ENCODE measurements at places on chromosomes 3 and 15.

DNA sequence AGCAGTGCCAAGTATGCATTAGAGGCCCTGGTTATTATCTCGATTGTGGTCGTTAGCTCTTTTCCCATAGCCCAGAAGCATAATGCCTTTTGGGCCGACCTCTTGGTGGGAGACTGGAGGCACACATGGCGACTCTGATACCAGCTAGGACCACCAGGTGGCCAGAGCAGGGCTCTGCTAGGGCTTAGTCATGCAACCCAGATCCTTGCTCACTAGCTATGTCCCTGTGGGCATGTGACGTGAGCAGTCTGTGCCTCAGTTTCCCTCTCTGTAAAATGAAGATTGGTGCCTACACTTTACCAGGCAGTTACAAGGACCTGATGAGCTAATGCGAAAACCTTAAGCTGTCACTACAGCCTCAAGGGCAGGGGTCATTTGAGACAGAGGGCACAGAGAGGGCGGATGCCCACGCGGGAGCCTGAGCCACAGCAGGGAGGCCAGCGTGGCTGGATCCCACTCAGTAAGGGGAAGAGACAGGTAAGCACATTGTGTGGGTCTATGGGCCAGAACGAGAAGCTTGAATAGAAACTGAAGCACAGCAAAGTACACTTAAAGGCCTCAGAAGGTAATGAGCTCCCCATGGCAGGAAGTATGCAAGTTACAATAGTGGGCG lies 8.8 kb downstream of the KLF15 start:
- H3K4me1 ChIP-seq: no peaks in the 10 kb centered on the region
- no peaks in the 10 kb centered on the region for H3K36me3 ChIP-seq
- DNase-seq: no peak
- H3K27me3 ChIP-seq: no peaks in the 10 kb centered on the region
- no peak overlapping the region for H3K27ac ChIP-seq
- H3K4me3 ChIP-seq: no peak overlapping the region

GRCh38 chr3:4588466-4588865 lies 95.3 kb downstream of the ITPR1 start:
- H3K4me1 ChIP-seq: peaks cover 11% of the 10 kb centered on the region
- no peak overlapping the region for H3K4me3 ChIP-seq
- no peak for DNase-seq
- no peaks in the 10 kb centered on the region for H3K27me3 ChIP-seq
- no peaks in the 10 kb centered on the region for H3K36me3 ChIP-seq

DNA sequence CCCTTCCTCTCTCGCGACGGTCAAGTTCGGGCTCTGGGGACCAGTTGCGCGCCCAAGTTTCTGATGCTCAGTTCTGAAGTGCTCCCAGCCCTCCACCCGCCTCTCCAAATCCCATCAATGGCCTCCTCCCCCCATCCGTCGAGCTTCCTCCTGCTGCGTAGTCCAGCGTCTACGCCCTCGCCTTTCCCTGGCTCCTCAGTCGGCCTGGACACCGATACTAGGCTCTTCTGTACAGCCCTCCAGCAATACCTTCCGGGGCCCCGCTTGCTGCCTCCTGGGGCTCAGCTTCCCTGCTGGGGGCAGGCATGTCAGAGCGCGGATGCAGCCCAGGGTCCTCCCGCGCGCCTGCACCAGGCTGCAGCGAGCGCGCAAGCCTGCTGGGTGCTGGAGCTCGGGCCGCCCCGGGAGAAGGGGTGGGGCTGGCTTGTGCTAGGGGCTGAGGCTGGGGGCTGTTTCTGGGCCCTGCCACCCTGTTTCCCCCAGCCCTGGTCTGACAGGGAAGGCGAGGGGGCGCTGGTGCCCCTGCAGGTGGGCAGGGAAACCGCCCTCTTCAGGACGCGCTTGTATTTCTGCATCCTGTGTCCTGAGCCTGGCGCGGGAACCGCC lies 353.3 kb upstream of the SUCLG2 start:
- H3K36me3 ChIP-seq: no peaks in the 10 kb centered on the region
- H3K27me3 ChIP-seq: no peaks in the 10 kb centered on the region
- peak; percentile 48 for DNase-seq
- H3K4me1 ChIP-seq: peaks cover 2% of the 10 kb centered on the region
- peak overlapping the region; percentile 20 for H3K4me3 ChIP-seq
- H3K27ac ChIP-seq: no peak overlapping the region

GRCh38 chr3:192042116-192042515 lies 581.2 kb downstream of the PYDC2 start:
- no peaks in the 10 kb centered on the region for H3K27me3 ChIP-seq
- no peak overlapping the region for H3K27ac ChIP-seq
- no peak for DNase-seq
- H3K4me3 ChIP-seq: no peak overlapping the region
- H3K4me1 ChIP-seq: no peaks in the 10 kb centered on the region

- H3K27me3 ChIP-seq: no peaks in the 10 kb centered on the region
- H3K36me3 ChIP-seq: no peaks in the 10 kb centered on the region
- no peak for DNase-seq
- H3K4me1 ChIP-seq: peaks cover 6% of the 10 kb centered on the region
- no peak overlapping the region for H3K4me3 ChIP-seq
- no peak overlapping the region for H3K27ac ChIP-seq
Measured at GRCh38 chr3:141933421-141934300, 57.2 kb downstream of the ATP1B3 start.

GRCh38 chr3:5026046-5026362 lies 46.8 kb downstream of the BHLHE40 start:
- no peaks in the 10 kb centered on the region for H3K36me3 ChIP-seq
- no peak overlapping the region for H3K27ac ChIP-seq
- no peak for DNase-seq
- H3K4me3 ChIP-seq: peak overlapping the region; percentile 55

DNA sequence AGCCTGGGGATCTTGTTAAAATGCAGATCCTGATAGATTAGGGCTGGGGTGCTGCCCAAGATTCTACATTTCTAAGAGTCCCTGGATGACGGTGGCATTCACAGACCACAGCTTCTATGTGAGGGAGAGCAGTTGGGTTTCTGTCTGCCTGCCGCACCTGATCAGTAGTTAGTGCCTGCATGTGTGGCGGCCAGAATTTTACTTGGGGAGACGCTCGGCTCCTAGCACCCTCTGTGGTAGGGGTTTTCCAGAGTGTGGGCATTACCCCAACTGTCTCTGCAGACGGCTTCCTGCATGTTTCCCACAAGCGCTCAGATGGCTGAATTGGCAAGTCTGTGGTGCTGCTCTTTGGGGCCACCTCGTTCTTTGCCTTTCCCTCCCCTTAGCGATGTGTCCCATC lies 8.3 kb downstream of the GHRL start:
- no peak overlapping the region for H3K4me3 ChIP-seq
- no peak overlapping the region for H3K27ac ChIP-seq
- H3K4me1 ChIP-seq: peaks cover 18% of the 10 kb centered on the region
- peaks cover 77% of the 10 kb centered on the region for H3K36me3 ChIP-seq
- DNase-seq: no peak
- no peaks in the 10 kb centered on the region for H3K27me3 ChIP-seq

GRCh38 chr3:124657138-124657537 lies 73.1 kb upstream of the UMPS start:
- no peak overlapping the region for H3K27ac ChIP-seq
- DNase-seq: no peak
- no peaks in the 10 kb centered on the region for H3K27me3 ChIP-seq
- peaks cover 1% of the 10 kb centered on the region for H3K36me3 ChIP-seq
- H3K4me1 ChIP-seq: no peaks in the 10 kb centered on the region
- H3K4me3 ChIP-seq: no peak overlapping the region

- H3K36me3 ChIP-seq: no peaks in the 10 kb centered on the region
- no peak overlapping the region for H3K4me3 ChIP-seq
- DNase-seq: no peak
Measured at GRCh38 chr15:31160297-31160696, 58.8 kb upstream of the TRPM1 start.

DNA sequence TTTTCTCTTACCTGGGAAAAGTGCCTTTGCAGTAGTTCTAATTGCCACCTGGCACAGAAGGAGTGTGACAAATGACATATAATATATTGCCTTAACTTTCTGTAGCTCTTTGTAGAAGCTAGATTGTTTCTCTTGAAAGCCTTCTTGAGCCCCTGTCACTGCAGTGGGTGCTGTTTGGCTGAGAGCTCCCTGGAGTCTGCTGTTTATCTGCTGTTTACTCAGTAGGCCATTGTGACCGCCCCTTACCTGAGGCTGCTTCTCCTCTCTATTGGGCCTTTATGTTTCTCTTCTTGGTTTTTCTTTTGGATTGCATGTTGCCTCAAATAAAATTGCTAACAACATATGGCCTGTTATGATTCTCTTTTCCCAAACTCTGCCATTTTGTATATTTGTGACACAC lies 16.7 kb downstream of the MAP2K5 start:
- H3K4me1 ChIP-seq: peaks cover 6% of the 10 kb centered on the region
- no peak for DNase-seq
- no peak overlapping the region for H3K27ac ChIP-seq
- no peak overlapping the region for H3K4me3 ChIP-seq

DNA sequence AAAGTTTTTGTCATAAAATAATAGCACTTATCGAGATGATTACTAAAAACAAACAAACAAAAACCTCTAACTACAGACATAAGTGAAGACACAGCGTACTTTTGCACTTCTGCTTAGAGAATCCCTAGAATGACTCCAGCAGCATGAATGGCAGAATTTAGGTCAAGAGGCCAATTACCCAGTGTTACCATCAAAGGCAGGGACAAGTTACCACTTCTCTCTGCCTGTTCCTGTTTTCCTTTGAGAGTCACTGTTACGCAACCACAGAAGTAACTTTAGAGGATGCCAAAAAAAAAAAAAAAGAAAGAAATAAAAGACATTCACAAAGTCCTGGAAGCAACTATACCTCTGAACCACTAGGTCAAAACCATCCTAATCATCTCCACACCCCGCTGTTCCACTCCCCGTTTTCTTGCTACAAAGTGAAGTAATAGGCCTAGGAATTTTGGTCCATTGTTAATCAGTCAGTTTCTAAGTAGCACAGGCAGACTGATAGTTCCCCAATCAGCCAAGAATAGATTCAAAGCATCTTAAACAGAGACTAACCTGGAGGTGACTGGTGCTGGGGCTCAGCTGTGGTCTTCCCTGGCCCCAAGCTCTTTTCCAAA lies 41.9 kb downstream of the FMN1 start:
- H3K27me3 ChIP-seq: peaks cover 18% of the 10 kb centered on the region
- no peak overlapping the region for H3K27ac ChIP-seq
- H3K4me1 ChIP-seq: peaks cover 9% of the 10 kb centered on the region
- no peak overlapping the region for H3K4me3 ChIP-seq
- DNase-seq: no peak
- H3K36me3 ChIP-seq: no peaks in the 10 kb centered on the region

DNA sequence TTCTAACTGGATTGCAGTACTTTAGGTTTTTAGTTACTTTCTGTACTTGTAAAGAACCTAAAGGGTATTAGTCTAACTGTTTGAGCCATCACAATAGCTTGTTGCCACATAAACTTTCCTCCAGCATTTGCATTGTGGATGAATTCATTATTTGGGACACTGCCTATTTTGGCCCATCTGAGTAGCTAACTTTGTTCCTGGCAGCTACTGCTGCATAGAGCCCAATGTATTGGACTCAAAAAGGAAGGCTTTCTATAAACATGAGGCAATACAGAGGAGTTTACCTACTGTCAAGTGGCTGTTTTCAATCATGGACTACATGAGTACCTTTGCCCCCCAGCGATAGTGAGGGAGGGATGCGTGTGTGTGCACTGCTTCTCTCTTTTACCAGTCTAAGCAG lies 1.9 kb downstream of the ROBO2 start:
- H3K27ac ChIP-seq: no peak overlapping the region
- H3K27me3 ChIP-seq: no peaks in the 10 kb centered on the region
- peaks cover 4% of the 10 kb centered on the region for H3K4me1 ChIP-seq
- no peak for DNase-seq

- no peak for DNase-seq
- H3K4me3 ChIP-seq: no peak overlapping the region
- H3K36me3 ChIP-seq: peaks cover 13% of the 10 kb centered on the region
- H3K4me1 ChIP-seq: peaks cover 12% of the 10 kb centered on the region
Measured at GRCh38 chr15:92415639-92416297, 22.1 kb downstream of the ST8SIA2 start.

GRCh38 chr15:89459271-89460038 lies 36.9 kb downstream of the RHCG start:
- no peaks in the 10 kb centered on the region for H3K27me3 ChIP-seq
- no peaks in the 10 kb centered on the region for H3K36me3 ChIP-seq
- no peak overlapping the region for H3K27ac ChIP-seq
- H3K4me3 ChIP-seq: no peak overlapping the region
- DNase-seq: no peak

DNA sequence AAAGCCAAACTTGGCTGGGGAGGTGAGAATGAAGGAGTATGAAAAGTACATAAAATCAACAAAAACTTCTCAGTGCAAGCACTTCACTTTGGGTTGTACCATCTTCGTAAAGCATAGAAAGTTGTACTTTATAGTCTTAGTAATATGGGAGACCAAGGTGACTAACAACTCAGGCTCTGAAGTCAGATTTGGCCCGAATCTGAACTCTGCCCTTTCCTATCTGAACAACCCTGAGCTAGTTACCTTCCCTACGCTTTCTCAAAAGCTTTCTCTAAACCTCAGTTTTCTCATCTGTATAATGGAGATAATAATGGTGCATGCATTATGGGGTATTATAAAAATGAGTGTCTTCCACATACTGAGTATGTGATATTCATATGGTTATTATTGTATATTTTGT lies 285.4 kb upstream of the UMPS start:
- no peak overlapping the region for H3K27ac ChIP-seq
- H3K4me3 ChIP-seq: no peak overlapping the region
- DNase-seq: no peak
- H3K4me1 ChIP-seq: peaks cover 4% of the 10 kb centered on the region

- no peak overlapping the region for H3K4me3 ChIP-seq
- H3K27ac ChIP-seq: no peak overlapping the region
- no peaks in the 10 kb centered on the region for H3K27me3 ChIP-seq
- peaks cover 2% of the 10 kb centered on the region for H3K4me1 ChIP-seq
Measured at GRCh38 chr3:194874206-194874605, 188.5 kb downstream of the FAM43A start.

GRCh38 chr3:50150863-50151686 lies 4.0 kb upstream of the SEMA3F start:
- no peak overlapping the region for H3K4me3 ChIP-seq
- peak overlapping the region; percentile 49 for H3K27ac ChIP-seq
- no peak for DNase-seq
- H3K4me1 ChIP-seq: no peaks in the 10 kb centered on the region
- peaks cover 17% of the 10 kb centered on the region for H3K27me3 ChIP-seq

GRCh38 chr3:94787734-94788270 lies 724.9 kb downstream of the NSUN3 start:
- no peak overlapping the region for H3K4me3 ChIP-seq
- no peaks in the 10 kb centered on the region for H3K27me3 ChIP-seq
- no peak for DNase-seq

GRCh38 chr3:82001276-82001923 lies 240.0 kb upstream of the GBE1 start:
- DNase-seq: no peak
- no peaks in the 10 kb centered on the region for H3K27me3 ChIP-seq
- no peak overlapping the region for H3K27ac ChIP-seq
- H3K4me1 ChIP-seq: no peaks in the 10 kb centered on the region
- H3K4me3 ChIP-seq: no peak overlapping the region

- peaks cover 26% of the 10 kb centered on the region for H3K36me3 ChIP-seq
- no peak for DNase-seq
- H3K27ac ChIP-seq: no peak overlapping the region
- H3K27me3 ChIP-seq: no peaks in the 10 kb centered on the region
- no peak overlapping the region for H3K4me3 ChIP-seq
Measured at GRCh38 chr15:74176262-74177214, 3.0 kb downstream of the ISLR start.

- no peak overlapping the region for H3K4me3 ChIP-seq
- peaks cover 5% of the 10 kb centered on the region for H3K36me3 ChIP-seq
- DNase-seq: no peak
Measured at GRCh38 chr3:136380530-136380929, 130.4 kb downstream of the PCCB start.
